Mesenteric fat pad (tissue), 1 donor: ENCODE measurements at places on chromosomes 11 and 22. TPM values are rescaled to one million over a fixed set of nuclear protein-coding genes. Genes with fewer than 3 reads are reported as not detected.

Gene OR51I1
- not detected for total RNA-seq

Gene CTSW
- 1.3 TPM for total RNA-seq

Gene DPAGT1
- total RNA-seq, result 40.9 TPM

Gene C2CD2L
- 11.0 TPM for total RNA-seq

Gene CHRNA10
- 1.3 TPM for total RNA-seq

Gene GVQW3
- total RNA-seq, result 1.1 TPM

Gene OVOL1
- total RNA-seq, result not detected

Gene OR2AG1
- not detected for total RNA-seq

Gene RAB38
- 3.5 TPM for total RNA-seq

Gene SLC35E4
- total RNA-seq, result 3.7 TPM

Gene P2RY6
- 6.7 TPM for total RNA-seq

Gene OR5A1
- not detected for total RNA-seq

Gene ACRV1
- not detected for total RNA-seq

Gene MMP27
- total RNA-seq, result not detected

Gene ASRGL1
- total RNA-seq, result 22.6 TPM

Gene OR8G1
- not detected for total RNA-seq

Gene HTR3B
- total RNA-seq, result not detected

Gene HTR3A
- total RNA-seq, result not detected

Gene TEX54
- not detected for total RNA-seq

Gene MS4A10
- not detected for total RNA-seq

Gene ASCL3
- not detected for total RNA-seq

Gene OR2AG2
- 0.06 TPM for total RNA-seq

Gene CD3D
- total RNA-seq, result 1.3 TPM

Gene LRRC74B
- total RNA-seq, result not detected

Gene C22orf42
- total RNA-seq, result not detected

Gene ANGPTL5
- total RNA-seq, result 0.58 TPM

Gene XKR3
- not detected for total RNA-seq
